Stimulated activated CD4-positive, alpha-beta T cell treated with anti-CD3 and anti-CD28 coated beads, Interleukin-4, amount 100 ng/mL, for 4 hours (primary cell): ENCODE measurements at places on chromosomes 12 and 14.

DNA sequence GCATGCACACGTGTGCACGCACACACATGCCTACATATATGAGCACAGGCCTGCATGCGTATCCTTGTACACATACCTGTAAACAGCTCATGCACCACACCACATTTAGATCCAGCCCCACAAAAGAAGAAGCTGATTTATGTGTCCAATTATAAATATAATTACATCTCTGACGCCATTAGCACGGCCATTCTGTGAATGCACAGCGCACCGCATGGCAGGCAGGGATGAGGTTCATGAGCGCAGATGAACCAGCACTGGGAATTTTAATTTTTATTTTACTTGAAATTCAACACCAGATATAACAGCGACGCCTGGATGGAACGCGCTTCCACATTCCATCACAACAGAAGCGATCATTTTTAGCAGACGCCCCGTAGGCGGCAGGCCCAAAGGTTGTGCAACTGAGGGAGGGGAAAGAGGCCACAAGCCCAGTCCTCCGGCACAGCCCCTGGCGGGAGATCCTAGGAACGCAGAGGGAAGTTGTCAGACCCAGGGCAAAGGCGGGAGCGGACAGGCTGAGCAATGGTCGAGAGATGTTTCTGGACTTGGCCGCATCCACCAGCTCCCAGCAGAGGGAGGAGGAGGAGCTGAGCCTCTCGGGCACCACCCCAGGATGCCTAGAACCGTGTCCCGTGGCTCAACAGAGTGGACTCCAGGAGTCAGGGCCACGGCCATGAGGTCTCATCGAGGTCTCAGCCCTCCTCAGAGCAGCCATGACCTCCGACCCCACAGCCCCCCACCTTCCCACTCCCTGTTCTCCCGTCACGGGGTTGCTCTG is 37.9 kb upstream of the GALNT9 start:
- DNase-seq, result no peak

GRCh38 chr14:94386085-94387031 is 2.0 kb downstream of the SERPINA1 start:
- no peak for DNase-seq

GRCh38 chr12:67269633-67270573 is 745 bp downstream of the CAND1 start:
- peak; percentile 50 for DNase-seq

DNA sequence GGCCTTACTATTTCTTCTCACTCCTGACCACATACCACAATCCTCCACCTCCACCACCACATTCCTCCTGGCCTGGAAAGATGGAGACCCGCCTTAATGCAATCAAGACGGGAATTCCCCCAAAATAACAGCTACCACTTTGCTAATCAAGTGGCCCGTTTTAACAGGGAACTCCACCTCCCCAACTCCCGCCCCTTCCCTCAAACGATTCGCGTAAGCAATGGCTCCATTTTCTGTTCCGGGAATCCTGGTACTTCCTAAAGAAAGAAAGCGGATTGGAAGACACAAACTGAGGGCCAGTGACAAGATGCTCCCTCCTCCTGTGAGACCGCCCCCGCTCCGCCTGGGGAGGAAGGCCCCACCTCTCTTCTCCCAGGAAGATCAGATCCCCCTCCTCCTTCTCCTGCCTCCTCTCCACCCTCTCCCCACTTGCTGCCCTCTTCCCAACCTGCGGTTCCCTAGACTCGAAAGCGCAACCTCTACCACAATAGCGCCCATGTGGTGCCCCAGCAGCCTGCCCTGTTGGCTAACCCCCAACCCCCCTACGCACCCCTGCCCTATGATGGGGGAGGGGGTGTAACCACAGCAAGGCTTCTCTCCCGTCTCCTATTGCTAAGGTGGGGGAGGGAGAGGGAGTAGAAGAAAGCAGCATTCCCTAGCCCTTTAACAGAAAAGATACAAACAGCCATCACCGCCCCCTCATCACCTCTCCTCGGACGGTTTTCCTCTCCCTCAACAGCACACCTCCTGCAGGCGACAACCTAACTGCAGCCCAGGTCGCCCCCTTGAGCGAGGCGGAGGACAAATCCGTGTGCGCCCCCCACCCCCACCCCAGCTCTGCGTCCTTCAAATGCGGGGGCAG is 777 bp downstream of the ARF3 start:
- no peak for DNase-seq

DNA sequence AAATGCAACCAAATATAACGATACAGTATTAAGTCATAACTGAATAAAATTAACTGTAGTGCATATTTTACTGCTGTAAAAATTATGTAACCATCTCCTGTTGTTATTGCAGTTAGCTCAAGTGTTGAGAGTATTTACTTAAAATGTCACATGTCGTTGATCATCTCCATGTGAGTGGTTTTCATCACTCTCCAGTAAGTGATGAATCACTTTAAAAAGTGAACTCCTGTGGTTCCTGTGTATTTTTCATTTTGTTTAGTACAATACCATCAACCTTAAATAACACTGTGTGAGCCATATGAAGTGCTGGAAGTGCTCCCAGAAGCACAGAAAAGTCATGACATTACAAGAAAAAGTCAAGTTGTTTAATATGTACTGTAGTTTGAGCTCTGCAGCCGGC is 104.7 kb upstream of the SLCO1B1 start:
- no peak for DNase-seq

DNA sequence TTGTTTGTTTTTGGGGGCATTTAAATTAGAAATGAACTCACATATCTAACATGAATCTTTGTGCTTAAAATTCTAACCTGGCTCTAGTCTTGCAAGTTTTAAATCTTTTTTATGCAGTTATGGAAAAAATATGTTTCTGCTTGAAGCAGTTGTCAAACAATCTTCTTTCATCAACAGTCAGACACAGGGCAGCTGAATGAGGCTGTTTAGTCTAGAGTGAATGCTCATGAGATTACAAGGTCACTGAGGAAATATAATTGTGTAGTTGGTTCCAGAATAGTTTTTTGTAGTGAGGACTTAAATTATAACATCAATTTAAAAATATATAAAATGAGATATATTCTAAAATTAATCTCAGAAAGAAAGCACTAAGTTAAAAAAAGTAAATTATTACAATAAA is 76.5 kb downstream of the TRMT5 start:
- DNase-seq, result no peak

DNA sequence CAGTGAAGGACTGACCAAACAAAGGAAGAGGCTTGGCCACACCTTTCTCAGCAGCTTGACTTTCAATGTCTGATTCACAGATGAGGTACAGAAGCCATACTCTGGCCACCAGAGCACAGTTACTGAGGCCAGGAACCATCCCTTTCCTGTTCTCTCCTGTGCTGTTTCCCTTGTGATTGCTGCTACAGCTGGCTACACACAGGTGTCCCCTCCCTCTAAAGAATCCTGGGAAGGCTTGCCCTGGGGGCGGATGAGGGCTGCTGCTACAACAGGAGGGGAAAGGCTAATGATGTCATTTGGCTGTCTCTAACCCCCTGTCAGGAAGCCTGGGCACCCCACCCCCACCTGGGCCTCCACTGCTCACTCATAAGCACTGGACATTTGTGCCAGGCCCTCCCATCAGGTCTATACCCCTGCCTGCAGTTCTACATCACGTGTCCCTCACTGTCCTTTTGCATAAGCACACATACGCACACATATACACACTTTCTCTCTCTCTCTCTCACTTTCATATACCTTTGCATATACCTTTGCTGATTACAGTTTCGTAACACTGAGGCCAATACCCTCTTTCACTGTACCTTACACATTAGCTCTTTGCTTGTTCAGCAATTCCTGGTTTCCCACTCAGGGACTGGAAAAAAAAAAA is 41.4 kb downstream of the PRPF40B start:
- DNase-seq, result no peak

- no peak for DNase-seq
These were observed 62.8 kb downstream of the DENND5B start for GRCh38 chr12:31528095-31528494.

DNA sequence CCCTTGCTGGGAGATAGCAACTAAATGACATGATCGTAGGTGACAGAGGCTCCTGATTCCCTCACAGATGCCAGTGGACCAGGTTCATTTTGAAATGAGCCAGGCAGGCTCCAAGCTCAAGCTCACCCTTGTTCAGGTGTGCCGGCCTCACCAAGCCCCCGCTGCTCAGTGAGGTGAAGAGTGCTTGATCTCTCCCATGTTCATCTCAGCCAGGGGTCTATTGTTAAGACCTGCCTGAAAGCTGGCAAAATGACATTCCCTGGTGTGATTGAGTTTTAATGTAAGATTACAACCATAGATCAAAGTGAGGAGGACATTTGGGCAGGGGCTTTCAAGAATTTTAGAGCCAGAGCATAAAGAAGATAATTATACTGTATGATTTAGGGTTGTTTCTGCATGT is 497.9 kb downstream of the EGLN3 start:
- DNase-seq, result no peak

DNA sequence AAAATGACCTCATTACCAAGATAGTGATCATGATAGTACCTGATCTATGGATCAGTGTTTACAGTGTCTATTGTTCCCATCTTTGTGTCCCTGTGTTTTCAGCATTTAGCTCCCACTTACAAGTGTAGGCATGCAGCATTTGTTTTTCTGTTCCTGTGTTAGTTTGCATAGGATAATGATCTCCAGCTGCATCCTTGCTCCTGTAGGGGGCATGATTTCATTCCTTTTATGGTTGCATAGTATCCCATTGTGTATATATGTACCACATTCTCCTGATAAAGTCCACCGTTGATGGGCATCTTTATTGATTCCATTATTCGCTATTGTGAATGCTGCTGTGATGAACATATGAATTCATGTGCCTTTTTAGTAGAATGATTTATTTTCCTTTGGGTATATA is 215.4 kb upstream of the NAV3 start:
- no peak for DNase-seq

DNA sequence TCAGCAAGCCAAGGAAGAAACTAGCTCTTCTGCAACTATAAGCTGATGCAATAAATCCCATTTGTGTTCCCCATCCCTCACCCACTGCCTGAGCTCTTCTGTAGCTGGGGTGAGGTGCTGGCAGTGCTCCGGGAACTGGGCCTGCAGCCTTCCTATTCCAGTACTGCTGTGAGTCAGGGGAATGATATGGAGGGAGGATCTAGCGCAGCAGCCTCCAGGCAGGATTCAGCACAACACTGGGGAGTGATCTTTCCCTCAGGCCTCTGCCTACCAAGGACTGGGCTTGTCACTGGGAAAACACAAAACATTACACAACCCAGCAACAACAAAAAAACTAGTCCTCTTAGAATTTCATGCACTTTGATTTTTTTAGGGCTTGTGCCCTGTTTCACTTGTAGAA is 58.7 kb downstream of the ST8SIA1 start:
- DNase-seq, result no peak

DNA sequence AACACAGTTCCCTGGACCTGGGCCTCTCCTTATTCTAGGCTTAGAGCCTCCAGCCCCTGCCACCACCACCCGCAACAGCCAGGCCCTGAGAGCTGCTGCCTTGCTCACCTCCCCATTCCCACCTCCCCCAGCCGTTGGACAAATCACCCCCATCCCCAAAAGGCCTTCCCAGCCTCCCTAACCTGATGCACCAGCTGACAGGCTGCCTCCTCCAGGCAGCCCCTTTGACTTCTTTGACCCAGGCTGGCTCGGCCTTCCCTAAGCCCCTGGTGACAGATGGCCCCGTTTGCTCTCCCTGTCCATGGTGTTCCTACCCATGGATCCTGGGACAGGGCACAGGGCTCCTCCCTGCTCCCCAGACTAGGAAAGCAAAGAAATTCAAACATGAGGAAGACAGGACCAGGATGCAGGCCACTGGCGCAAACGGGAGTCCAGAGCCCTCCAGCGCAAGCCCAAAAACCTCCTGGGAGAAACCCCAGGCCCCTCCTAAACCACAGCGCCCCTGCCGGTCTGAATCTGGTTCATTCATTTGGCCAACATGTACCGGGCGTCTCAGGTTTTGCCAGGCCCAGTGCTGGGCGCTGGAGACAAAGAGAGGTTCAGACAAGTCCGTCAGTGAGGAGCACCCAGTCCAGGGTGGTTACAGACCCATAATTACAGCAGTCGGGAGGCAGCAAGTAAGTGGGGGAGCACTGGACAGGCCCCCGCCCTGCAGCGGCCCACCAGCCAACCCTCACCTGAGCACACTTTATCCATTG is 2.4 kb downstream of the AKT1 start:
- no peak for DNase-seq

GRCh38 chr14:46581036-46581671 is 70.4 kb downstream of the RPL10L start:
- no peak for DNase-seq

DNA sequence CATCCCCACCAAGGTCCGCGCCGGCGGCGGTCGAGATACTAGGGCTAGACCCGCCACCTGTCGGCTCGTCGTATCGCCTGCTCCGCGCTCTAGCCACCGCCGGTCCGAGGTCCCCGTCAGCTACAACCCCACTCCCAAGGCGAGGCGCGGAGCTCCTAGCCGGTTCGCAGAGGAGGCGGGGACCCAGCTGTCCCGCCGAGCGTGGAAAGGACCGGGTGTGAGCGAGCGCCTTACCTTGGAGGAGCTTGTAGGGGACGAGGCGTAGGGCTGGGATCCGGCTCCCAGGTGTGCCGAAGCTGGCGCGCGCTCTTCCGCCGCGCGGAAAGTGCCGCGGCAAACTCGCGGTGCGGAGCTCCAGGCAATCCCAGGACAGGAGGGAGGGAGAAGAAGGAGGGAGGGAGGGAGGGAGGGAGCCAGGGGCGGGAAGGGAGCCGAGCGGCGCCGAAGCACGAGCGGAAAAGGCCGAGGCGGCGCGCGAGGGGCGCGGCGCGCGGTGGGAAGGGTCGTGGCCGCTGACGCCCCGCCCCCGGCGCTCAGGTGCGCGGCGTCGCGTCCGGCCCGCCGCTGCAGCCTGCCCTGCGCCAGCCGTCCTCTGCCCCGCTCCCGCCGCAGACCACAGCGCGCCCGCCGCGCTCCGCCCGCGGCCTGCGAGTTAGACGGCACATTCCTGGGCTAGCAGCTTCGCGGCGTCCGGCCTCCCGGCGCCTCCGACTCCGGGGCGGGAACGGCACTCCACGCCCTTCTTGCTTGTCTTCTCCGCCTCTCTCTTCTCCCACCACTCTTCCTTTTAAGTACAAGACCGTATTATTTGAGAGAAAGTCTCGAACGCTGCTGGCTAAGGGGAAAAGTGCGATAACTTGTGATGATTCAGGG is at the start of gene PAWR:
Gene PAWR, minus strand, starts transcription at position 327 of the 873 bp plus-strand sequence. CDS start 720 bp downstream, outside the sequence.
- no peak for DNase-seq

DNA sequence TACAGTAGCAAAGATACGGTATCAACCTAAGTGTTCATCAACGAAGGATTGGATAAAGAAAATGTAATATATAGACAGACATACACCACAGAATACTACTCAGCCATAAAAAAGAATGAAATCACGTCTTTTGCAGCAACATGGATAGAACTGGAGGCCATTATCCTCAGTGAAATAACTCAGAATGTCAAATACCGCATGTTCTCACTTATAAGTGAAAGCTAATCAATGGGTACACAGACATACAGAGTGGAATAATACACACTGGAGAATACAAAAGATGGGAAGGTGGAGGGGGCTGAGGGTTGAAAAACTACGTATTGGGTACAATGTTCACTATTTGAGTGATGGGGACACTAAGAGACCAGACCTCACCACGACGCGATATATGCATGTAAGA is 1.1 kb downstream of the RACGAP1 start:
- DNase-seq, result no peak

GRCh38 chr12:92544322-92544721 is 158.5 kb upstream of the PLEKHG7 start:
- DNase-seq, result no peak

- DNase-seq, result no peak
These were observed 133.7 kb downstream of the ADGRD1 start for GRCh38 chr12:131087302-131087818.

- no peak for DNase-seq
These were observed 168.0 kb upstream of the RTL1 start for GRCh38 chr14:101071493-101071906.
